ENCODE measurements at places on chromosomes 6 and 20. TPM values are rescaled to one million over a fixed set of nuclear protein-coding genes. Genes with fewer than 3 reads are reported as not detected.

- no peak for DNase-seq
Measured at GRCh38 chr6:5567890-5568289, 306.6 kb downstream of the FARS2 start.

Gene COL12A1
- 37.5 TPM for total RNA-seq

Gene TMEM244
- not detected for total RNA-seq

Gene ADGB
- total RNA-seq = not detected

Gene HFE
- 7.7 TPM for total RNA-seq

- DNase-seq = no peak
Measured at GRCh38 chr20:54839224-54839623, 363.8 kb downstream of the DOK5 start.

Gene POU3F2
- 0.30 TPM for total RNA-seq

- no peak for DNase-seq
Measured at GRCh38 chr6:138431256-138432062, 27.4 kb downstream of the HEBP2 start.

DNA sequence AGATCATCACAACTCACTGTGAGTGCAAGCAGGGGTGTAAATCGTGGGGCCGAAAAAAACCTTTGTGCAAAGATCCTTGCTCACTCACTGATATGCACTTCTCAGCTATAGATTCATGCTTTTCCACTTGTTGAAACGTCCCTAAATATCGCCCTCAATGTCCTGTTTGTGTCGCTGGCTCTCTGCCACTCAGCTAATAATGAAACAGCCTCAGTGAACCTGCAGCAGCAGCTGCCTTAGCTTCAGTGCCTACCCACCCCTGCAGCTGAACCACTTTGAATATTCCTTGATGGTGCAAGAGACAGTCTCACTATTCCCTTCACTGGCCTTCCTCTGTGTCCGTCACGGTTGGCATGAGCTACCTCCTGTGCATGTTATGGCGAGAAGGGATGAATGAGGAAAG, 128.9 kb upstream of the NAA20 start:
- DNase-seq = no peak

DNA sequence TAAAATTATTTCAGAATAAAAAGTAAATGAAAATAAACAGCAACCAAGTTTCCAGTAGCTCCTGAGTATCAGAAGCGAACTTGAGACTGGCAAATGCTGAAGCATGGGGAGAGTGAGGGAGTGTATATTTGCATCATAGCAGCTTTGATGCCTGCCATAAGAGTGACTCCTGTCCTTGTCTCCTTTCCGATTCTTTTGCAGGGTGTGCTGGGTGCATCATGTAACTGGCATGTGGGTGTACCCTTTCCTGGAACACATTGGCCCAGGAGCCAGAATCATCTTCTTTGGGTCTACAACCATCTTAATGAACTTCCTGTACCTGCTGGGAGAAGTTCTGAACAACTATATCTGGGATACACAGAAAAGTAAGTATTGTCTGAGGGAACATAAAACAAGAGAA, 117.4 kb downstream of the ADAT2 start:
- DNase-seq = peak; percentile 4

Gene SLC17A1
- total RNA-seq = not detected

- DNase-seq = peak; percentile 12
Measured at GRCh38 chr6:106084106-106084988, 1.8 kb upstream of the PRDM1 start.

DNA sequence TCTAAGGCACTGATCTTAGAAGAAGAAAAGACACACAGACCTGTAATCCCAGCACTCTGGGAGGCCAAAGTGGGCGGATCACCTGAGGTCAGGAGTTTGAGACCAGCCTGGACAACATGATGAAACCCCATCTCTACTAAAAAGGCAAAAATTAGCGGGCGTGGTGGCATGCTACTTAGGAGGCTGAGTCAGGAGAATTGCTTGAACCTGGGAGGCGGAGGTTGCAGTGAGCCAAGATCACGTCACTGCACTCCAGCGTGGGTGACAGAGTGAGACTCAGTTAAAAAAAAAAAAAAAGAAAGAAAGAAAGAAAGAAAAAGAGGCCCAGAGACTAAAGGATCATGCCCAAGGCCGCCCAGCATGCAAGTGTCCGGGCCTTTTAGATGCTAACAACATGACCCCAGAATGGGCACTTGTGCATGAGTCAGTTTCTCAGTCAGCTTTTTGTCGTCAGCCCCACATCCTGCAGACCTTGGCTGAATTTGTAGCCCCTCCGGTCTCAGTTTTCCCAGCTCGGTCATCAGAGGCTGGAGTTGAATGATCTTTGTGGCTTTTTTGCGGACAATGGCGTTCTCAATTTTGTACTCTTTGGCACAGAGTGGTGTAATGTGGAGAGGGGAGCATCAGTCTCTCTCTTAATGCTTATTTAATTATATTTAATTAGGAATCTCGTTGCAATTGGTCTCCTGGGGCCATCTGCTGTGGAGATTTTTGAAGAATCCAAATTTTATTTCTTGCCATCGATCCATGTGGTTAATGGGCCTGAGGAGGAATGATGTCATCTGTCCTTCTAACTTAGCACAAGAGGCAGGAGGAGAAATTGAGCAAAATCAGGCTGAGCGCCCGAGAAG, 30.6 kb upstream of the APCDD1L start:
- DNase-seq = no peak

- no peak for DNase-seq
Measured at GRCh38 chr6:75907444-75907843, 158.4 kb downstream of the MYO6 start.

Gene HLA-DRB1
- not detected for total RNA-seq

GRCh38 chr6:157376706-157377230, 4.2 kb upstream of the ZDHHC14 start:
- DNase-seq = peak; percentile 8

Gene UST
- 15.2 TPM for total RNA-seq

- peak; percentile 55 for DNase-seq
Measured at GRCh38 chr6:159833556-159833955, 33.5 kb downstream of the PNLDC1 start.

GRCh38 chr6:81853975-81854374, 101.5 kb upstream of the TENT5A start:
- no peak for DNase-seq

Gene RIMS1
- total RNA-seq = 17.4 TPM

DNA sequence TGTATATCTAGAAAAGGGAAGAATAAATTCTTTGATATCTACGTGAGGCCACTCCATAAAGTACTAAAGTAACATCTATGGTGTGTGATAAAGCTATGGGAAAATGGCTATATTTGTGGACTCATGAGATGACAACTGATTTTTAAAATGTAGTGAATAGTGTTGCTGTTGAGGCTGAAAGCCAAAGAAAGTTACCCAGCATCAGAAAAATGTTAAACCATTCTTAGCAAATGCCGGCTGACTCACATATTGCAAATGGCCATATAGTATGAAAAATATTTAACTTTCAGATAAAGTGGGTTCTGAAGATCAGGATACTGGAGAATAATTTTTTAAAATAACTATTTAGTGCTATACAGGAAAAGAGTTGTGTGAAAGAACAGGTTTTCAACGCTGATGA, 129.9 kb upstream of the GRIK2 start:
- DNase-seq = no peak

GRCh38 chr6:42010185-42010891, 40.0 kb upstream of the TAF8 start:
- no peak for DNase-seq

- DNase-seq = no peak
Measured at GRCh38 chr20:37494796-37495195, 26.3 kb upstream of the NNAT start.
